RWPE1 (cell line): ENCODE measurements at places on chromosomes 12 and 14.
A peak's percentile ranks its signal among the peaks of the same experiment; 100 is the strongest.

GRCh38 chr12:125172231-125172850 lies 107.1 kb downstream of the AACS start:
- no peak for DNase-seq

DNA sequence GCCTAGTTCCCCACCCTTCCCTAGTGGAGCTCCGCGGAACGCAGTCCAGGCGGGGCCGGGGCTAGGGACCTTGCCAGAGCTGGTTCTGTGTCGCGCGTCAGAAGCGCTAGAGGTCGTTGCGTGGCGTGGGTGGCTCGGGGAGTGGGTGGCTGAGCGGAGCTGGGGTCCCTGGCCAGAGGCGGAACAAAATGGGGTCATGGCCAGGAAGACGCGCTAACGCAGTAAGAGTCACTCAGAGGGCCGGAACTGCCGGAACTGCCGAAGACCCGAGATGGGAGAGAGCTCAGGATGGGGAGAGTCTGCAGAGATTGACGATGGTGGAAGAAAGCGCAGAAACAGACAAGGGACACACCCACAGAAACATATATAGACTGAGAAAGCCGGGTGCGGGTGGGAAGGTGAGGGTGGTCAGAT lies 4.8 kb downstream of the DGKA start:
- DNase-seq, result no peak

GRCh38 chr12:52473768-52474167 lies at the start of gene KRT6C:
TSS of gene KRT6C (minus strand) at chr12:52473805. CDS start at chr12:52473737, 68 bp downstream.
- DNase-seq, result no peak

- no peak for DNase-seq
Observed at GRCh38 chr12:21155522-21156351, 24.7 kb downstream of the SLCO1B1 start.

DNA sequence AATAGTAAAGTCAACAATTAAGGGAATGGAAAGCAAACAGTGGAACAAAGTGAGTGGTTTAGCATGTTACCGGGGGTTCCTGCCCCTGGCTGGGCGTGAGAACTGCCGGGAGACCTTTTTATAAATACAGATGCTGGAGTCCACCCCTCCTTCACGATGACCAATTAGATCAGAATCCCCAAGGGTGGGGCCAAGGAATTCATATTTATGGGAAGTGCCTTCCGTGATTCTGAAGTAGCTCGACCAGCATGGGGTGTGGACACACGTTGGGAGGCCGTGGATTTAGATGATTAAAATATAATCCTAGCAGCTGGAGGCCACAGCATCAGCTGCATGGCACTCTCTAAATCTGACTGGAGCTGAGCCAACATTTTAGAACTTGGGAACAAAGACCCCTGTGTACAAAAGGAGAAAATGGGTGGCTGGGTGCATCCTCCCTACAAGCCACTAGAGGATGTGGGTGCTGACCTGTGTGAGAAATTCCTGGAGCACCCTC lies 87.9 kb downstream of the SRRM4 start:
- DNase-seq, result no peak

GRCh38 chr12:131619106-131619642 lies 91.7 kb upstream of the SFSWAP start:
- DNase-seq, result no peak

DNA sequence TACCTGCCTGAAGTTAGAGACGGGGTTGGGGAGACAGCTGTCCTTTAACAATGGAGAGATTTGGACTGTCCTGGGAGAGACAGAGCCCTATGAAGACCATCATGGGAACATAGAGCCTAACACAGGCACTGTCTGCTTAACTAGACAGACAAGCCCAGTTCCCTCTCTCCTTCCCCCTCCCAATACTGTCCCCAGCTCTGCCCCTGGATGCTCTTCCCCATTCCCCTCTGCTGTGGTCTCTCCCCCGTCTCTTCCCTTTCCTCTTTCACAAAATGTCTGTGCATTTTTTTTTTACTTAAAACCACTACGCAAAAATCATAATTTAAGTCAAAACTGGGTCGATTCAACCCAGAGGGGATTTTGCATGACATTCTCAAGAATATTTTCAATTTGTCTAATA lies 232.9 kb downstream of the CHST11 start:
- no peak for DNase-seq

- DNase-seq, result no peak
Observed at GRCh38 chr12:123076604-123077297, 74.1 kb downstream of the PITPNM2 start.

DNA sequence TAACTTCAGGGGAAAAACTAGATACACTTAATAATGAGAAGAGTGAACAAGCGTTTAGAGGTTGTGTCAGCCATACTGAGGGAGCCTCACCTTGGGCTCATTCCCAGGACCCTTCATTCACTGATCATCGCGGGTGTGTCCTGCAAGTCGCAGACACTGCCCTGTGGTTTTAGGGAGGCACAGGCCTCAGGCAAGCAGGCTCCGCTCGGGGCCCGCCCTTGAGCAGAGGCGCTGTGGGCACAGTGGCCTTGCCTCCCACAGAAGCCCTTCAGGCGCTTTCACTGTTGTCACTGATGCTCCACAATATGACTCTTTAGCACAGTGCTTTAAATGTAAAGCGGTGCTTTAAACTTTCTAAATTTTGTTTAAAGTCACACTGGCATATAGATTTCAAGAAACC lies 67.4 kb downstream of the DDX51 start:
- DNase-seq, result no peak

GRCh38 chr12:91142221-91142631 lies 30.9 kb upstream of the LUM start:
- DNase-seq, result no peak

DNA sequence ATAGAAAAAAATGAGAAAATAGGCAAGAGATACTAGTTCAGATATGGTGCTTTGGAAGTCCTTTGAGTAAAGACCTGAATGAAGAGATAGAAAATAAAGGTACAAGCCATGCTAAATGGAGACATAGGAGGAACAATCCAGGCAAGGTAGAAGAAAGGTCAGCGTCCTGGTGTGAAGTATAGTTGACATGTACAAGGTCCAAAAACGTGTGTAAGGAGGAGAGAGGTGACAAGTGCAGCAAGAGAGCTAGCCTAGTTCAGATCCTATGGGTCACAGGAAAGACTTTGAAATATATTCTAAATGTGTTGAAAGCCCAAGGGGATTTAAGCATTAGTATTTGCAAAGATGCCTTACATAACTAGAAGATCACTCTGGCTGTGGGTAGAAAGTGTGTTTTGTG lies 88.2 kb downstream of the SLCO1B1 start:
- DNase-seq, result no peak

- DNase-seq, result no peak
Observed at GRCh38 chr12:53510181-53510812, 3.0 kb upstream of the NPFF start.

- no peak for DNase-seq
Observed at GRCh38 chr14:31261859-31262731, 54.5 kb upstream of the HECTD1 start.

GRCh38 chr14:92513204-92513965 lies at the start of gene RIN3:
TSS of gene RIN3 (plus strand) at chr14:92513781. CDS start at chr14:92513933, 152 bp downstream.
- DNase-seq, result peak; percentile 47

DNA sequence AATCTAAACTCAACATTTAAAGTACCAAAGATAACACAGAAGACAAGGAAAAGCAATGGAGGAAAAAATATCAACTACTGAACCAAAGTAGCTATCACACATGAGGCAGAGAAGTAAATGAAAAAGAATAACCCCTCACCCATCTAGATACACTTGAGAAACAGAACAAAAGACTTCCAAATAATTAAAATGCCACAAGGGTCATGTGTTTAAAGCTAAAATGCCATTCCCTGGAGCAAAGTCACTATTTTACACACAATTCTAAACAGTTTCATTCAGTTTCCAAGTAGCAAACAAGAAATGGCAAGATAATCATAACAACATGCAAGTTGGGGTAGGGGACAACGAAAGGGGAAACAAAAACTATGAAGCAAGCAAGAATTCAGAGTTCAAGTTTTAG lies 12.0 kb downstream of the OSBPL8 start:
- no peak for DNase-seq
